ENCODE measurements at places on chromosomes 1 and 21.

DNA sequence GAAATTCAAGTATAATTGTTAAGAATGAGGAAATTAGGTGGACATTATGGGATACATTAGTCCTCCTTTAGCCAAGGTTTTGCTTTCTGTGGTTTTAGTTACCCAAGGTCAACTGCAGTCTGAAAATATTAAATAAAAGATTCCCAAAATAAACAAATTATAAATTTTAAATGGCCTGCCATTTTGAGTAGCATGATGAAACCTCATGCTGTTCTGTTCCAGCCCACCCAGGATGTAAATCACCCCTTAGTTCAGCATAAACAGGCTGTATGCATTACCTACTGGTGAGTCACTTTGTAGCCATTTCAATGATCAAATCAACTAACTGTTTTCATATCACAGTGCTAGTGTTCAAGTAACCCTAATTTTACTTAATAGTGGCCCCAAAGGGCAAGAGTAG is 132.5 kb upstream of the LYPLAL1 start:
- DNase-seq = no peak

GRCh38 chr1:164602480-164603093 is 43.6 kb downstream of the PBX1 start:
- no peak for DNase-seq

DNA sequence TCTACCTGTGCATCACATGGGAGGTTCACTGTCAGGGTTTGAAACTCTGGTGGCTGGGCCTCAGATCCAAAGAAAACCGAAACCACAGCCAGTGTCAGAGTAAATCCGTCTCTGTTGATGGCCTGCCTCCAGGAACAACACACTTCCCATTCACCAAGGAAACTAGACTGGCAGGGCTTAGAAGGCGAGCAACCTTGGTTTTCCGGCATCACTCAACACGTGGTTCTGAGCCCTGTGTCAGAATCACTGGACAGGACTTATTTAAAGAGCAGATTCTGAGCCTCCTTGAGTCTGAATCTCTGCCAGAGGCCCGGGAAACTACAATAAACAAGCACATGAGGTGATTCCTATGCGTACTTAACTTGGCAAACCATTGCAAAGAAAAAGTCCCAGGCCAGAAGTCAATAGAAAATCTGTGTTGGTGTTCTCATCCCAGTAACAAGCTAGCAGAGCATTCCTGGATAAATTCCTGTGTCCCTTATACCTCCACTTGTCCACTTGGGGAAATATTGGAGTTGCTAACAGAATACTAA is 70.0 kb downstream of the KCTD3 start:
- DNase-seq = no peak

DNA sequence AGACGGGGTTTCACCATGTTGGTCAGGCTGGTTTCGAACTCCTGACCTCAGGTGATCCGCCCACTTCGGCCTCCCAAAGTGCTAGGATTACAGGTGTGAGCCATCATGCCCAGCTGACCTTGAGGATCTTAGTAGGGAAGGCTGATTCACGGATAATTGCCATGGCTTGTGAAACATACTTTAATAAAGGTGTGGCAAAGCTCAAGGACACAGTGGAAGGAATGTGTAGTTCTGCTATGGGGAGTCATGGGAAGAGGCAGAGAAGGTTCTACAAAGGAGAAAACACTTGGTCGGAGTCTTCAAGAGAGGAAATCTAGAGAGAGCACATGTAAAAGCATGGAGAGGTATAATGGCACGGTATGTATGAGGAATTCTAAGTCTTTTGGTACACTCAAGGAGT is 12.7 kb upstream of the PTCH2 start:
- DNase-seq = no peak

- no peak for DNase-seq
Observed at GRCh38 chr1:234477386-234478151, 1.4 kb downstream of the TARBP1 start.

DNA sequence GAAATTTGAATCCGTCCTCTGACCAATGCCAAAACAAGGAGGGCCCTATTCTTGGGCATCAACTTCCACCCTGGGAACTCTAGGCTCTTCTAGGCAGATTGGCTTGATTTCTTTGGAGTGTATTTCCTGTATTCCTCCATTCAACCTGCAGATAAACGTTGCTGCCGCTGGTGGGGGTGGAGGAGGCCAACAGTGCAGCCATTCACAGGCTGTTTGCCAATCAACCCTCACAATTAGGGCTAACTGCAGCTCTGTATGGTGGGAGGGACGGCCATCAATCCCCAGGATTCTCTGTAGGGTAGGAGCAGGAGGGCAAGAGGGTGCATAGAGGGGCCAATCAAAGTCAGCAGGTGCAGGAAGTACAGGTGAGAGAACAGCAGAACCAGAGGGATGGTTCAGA is 273.1 kb upstream of the PROX1 start:
- DNase-seq = no peak

DNA sequence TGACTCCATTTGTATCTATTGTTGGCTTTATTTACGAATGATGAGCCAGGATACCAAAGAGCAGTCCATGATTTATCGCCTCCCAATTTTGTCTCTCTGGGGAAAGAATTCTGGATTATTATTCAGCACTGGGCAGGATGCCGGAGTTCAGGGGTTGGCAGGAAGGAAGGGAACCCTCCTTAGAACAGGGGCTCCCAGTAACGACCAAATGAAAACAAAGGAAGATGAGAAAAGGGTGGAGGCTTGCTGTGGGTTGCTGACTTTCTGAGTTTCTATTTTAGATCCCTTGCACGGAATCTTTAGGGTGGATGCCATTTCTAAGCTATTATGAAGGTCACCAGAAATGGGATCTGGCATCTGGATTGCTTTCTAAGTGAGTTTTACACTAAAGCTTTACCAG is 231.2 kb upstream of the LYPLAL1 start:
- DNase-seq = no peak

DNA sequence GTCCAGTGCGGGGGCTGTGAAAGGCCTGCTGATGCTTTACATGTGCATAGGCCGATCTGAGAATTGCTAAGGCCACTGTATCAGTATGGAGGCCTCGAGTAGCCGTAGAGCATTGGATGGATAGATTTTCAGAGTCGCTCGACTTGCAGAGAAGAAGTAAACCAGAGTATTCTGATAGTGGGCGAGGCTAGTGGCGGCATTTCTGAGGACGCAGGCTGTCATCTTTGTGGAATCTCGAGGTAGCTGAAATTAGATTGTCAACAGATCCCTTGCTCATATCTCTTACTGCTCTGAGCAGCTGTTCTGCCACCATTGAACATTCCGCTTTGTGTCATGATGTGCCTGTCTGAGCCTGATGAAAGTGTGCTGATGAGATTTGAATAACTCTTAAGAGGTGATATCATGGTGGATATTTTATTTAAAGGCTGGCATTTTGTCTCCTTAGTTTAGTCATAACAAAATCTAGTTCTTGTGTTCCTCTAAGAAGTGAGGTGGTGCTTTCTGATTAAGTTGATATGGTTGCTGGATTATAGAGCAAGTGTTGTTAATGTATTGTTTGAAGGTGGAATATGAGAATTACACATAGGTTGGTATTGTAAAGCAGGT is 1.5 kb downstream of the KIF1B start:
- no peak for DNase-seq

GRCh38 chr1:203099805-203100515 is 14.1 kb upstream of the MYOG start:
- no peak for DNase-seq

DNA sequence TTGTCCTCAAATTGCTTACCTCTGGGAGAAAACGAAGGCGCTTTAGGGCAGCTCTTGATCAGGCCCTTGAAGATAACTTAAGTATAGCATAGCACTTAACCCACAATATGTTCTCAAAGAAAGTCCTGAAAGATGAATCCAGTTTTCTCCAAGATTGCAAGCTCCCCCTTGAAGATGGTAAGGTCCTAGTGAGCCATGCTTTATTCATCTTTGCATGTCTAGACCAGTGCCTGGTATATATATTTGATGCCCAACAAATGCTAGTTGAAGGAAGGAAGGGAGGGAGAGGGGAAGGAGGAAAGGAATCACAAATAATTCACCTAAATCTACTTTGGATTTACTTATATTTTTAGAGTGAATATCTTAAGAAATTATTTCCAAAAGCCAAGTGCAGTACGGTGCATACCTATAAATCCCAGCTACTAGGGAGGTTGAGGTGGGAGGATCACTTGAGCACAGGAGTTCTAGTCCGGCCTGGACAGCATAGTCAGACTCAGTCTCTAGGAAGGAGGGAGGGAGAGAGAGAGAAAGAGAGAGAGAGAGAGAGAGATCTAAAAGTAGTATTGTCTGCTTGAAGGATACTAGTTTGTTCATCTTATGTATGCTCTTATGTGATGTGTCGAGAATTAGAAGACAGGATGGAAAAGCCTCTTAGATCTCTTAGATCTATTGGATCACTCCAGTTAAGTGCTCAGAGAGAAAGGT is 25.0 kb downstream of the PBX1 start:
- no peak for DNase-seq

GRCh38 chr1:182122913-182123260 is 61.4 kb upstream of the ZNF648 start:
- DNase-seq = no peak

- DNase-seq = no peak
Observed at GRCh38 chr1:10380594-10381275, 18.1 kb upstream of the PGD start.

DNA sequence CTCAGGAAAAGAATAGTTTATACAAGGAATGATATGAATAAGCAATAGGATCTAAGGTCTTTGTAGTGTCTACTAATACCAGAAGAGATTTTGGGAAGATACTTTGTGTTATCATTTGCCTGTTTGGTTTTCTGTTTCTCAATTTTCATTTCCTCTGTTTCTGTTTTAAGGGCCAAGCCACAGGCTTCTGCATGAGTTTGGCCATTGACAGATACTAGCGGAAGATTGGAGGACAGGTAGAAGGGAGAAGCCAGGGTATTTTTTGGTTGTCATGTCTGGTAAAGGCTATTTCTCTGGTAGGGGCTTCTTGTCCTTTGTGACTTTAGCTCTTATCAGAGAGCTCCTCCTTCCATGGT is 51.4 kb downstream of the HS2ST1 start:
- DNase-seq = no peak

GRCh38 chr1:116194568-116194967 is 83.4 kb downstream of the MAB21L3 start:
- no peak for DNase-seq

GRCh38 chr21:30577766-30578165 is 12.4 kb downstream of the KRTAP22-2 start:
- DNase-seq = no peak

- DNase-seq = no peak
Observed at GRCh38 chr1:200917291-200917817, 22.7 kb downstream of the INAVA start.

GRCh38 chr1:26913389-26913753 is 404 bp downstream of the NR0B2 start:
- DNase-seq = no peak

GRCh38 chr1:228093050-228093906 is 9.8 kb downstream of the C1orf35 start:
- DNase-seq = no peak

DNA sequence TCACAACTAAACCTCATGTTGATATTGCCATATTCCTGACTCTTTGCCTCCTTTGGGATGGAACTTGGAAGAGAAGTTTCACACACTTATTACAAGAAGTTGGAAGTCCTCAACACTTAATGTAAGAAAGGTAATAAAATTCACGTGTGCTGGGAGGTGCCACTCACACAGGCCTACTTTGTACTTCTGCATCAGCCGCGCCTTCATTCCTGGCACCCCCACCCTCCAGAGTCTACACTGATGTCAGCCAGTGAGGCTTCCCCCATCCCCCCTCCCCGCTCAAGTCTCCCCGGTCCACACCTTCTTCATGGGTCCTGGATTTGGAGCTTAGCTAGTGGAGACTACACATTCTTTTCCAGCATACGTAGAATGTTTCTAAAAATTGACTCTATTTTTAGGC is 24.8 kb upstream of the SLC45A1 start:
- DNase-seq = no peak

DNA sequence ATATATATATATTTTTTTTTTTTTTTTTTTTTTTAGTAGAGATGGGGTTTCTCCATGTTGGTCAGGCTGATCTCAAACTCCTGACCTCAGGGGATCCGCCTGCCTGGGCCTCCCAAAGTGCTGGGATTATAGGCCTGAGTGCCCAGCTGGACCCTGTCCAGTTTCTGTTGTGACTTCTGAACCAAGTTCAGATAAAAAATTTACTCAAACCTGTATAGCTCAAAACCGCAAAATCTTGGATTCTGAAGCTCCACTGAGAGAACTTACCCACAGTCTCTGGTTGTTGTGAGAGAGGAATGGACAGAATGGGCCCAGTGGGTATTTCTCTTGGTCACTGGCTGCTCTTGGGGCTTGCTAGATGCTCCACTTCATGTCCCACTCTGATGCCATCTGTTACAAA is 76.4 kb downstream of the HS2ST1 start:
- no peak for DNase-seq

DNA sequence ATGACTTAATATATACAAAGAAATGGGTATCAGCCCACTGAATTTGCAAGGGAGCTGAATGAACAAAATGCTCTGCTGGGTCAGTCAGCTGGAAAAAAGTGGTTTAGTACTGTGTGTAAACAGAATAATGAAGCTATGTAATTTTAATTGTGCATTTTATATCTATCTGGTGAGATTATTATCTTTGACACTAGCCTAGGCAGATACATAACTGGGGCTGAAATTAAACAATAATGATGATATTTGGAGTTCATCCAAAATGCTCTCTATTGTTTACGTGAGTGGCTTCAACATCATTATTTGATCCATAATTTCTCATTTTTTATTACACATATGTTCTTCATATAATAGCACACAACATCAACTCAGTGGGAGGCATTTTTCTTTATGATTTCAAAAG is 208.5 kb upstream of the SNX7 start:
- DNase-seq = no peak

DNA sequence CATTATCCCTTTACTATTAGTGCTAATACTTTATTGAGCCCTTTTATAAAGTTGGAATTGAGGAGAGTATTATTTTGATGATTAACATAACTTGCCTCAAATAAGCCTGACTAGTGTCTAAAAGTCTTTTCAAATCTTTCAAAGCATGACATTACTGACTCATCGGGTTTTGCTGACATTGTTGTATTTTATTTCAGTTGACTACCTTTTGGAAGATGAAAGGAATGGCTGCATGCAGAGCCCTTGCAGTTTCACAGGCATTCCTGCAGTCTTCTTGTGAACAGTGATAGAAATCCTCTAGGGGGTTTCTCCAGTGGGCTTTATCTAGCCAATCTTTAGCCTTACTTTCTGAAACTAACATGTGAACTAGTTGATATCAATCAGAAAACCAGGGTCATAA is 43.0 kb upstream of the TMEM61 start:
- no peak for DNase-seq

- DNase-seq = no peak
Observed at GRCh38 chr1:32361308-32361673, 994 bp downstream of the FAM229A start.
